ENCODE measurements at places on chromosomes 12 and 14. TPM values are rescaled to one million over a fixed set of nuclear protein-coding genes. Genes with fewer than 3 reads are reported as not detected.

DNA sequence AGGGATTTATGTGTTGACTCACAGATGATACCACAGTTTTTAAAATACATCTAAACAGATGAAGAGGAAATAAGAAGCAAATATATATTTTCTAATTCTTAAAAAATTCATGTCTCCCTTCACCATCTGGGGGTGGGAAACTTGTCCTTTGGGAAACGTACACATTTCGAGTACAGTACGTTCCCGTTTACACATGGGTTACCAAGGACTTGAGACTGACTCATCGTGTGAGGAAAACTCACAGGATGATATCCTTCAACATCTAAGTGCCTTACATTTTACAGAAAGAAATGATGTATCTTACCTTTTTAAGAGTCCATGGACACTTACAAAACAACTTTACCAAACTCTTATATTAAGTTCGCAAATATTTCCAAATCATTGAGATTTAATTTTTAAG is 16.0 kb upstream of the FBLN5 start:
- no peak for DNase-seq

The RFX4 gene
- not detected for total RNA-seq

The KSR2 gene
- total RNA-seq = not detected

The EIF2B2 gene
- total RNA-seq = 57.3 TPM

DNA sequence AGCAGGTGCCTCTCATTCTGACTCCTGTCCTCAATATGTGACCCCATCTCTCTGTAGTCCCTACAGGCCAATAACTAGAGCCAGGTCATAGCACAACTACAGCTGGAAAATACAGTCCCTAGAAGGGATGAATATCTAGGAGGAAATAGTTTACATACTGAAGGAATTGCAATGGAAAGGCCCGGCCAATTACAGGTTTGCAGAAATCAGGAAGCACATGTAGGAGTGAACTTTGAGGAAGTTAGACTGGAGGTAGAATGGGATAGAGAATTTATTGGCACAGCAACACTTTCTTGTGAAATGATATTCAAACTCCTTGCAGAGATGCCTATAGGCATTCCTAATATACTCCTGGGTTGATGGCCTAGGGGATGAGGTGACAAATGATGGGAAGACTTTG is 257.3 kb downstream of the GRIN2B start:
- no peak for DNase-seq

The HCAR3 gene
- total RNA-seq = not detected

The EPYC gene
- total RNA-seq = 0.87 TPM

The C12orf56 gene
- total RNA-seq = 0.19 TPM

DNA sequence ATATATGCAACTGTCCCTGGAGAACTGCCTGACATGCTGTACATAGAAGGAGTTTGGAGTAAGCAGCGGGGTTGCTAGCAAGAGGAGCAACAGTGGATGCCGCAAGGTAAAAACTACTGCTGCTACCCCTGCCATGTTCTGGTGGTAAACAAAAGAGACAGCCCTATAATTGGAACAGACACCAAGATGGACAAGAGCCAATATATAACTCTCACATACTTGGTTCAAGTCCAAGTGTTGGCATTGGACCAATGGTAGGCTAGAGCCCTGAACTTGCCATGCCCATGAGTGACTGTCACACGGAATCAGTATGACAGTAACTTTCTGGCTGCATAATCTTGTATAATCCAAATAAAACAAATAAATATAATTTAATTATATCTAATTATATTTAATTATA is 13.7 kb downstream of the ATXN7L3B start:
- DNase-seq = no peak

DNA sequence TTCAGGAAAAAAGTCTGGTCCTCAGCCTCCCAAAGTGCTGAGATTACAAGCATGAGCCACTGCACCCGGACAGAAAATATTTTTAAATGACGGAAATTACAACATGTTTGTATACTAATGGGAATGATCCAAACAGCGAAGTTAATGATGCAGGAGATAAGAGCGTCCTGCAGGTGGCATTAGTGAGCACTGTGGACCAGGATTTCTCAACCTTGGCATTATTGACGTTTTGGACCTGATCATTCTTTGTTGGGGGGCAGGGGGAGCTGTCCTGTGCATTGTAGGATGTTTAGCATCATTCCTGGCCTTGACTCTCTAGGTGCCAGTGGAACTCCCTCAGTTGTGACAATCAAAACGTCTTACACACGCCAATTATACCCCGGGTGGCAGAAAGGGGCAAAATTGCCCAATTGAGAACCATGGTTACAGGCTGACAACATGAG is 34.1 kb downstream of the SCFD1 start:
- peak; percentile 54 for DNase-seq

- DNase-seq = no peak
These were observed 273.8 kb upstream of the SFSWAP start for GRCh38 chr12:131436922-131437705.

GRCh38 chr12:14303661-14304155 is 61.8 kb upstream of the ATF7IP start:
- peak; percentile 10 for DNase-seq

The ELK3 gene
- 19.2 TPM for total RNA-seq

DNA sequence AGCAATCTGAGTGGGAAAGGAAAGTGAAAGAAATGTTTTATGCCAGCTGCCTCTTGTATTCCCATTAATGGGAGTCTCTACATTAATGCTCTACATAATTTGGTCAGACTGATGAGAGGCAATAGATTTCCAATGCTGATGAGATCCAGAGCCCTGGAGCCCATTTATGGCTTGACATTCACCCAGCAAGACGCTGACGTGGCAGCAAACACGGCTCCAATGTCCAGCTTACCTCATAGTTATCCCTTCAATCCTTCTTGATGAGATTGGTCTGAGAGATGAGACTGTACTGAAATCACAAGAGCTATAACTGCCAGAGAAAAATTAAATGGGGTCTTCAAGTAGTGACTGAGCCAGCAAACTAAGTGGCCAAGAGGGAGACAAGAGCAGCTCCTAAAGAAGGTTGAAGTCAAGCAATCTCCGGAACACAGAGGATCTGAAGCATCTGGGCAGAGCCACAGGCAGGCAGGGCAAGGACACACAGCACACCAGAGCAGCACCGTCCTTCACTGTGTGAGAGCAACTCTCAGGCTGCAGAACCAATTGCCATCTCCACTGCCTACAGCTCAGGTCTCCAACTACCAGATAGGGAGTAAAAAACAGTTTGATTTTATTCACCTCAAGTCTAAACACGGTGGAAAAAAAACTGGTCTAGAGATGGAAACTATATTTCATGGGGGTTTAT is 7.3 kb upstream of the MYO1A start:
- DNase-seq = no peak

The ERG28 gene
- 13.5 TPM for total RNA-seq

The RTL1 gene
- not detected for total RNA-seq

DNA sequence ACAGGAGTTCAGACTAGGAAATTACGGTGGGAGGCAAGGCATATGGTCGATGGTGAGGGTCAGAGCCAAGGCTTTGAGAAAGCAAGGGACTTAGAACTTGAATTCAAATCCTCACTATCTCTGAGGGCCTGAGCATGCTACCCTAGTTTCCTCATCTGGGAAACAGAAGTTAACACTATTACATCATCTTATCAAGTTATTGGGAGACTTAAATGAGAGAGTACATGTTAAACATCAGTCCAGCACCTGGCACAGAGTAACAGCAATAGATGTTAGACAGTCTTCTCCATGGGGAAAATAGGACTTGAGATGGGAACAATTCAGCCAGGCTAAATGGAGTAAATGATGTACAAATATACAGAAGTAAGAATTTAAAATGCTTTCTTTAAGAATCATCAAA is 38.5 kb downstream of the SLC38A1 start:
- DNase-seq = no peak

GRCh38 chr12:101781834-101782233 is 42.6 kb upstream of the SYCP3 start:
- no peak for DNase-seq

Measured in SK-MEL-5 (cell line).